ENCODE measurements at places on chromosomes 6 and 20. TPM values are rescaled to one million over a fixed set of nuclear protein-coding genes. Genes with fewer than 3 reads are reported as not detected.
A peak's percentile ranks its signal among the peaks of the same experiment; 100 is the strongest.

DNA sequence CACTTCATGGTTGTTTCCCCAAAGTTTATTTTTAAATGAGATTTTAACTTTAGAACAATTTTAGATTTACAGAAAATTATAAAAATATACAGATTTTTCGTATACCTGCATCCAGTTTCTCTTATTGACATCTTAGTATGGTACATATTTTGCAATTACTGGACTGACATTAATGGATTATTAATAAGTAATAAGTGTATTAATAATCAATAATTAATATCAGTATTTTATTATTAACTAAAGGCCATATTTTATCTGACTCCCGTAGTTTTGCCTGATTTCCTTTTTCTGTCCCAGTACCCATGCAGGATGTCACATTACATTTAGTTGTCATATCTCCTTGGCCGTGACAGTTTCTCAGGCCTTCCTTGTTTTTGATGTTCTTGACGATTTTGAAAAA, 307.0 kb downstream of the C6orf118 start:
- H3K36me3 ChIP-seq = no peaks in the 10 kb centered on the region
- H3K27me3 ChIP-seq = no peaks in the 10 kb centered on the region
- no peaks in the 10 kb centered on the region for H3K4me1 ChIP-seq
- DNase-seq = no peak
- no peak overlapping the region for H3K4me3 ChIP-seq
- H3K27ac ChIP-seq = no peak overlapping the region

DNA sequence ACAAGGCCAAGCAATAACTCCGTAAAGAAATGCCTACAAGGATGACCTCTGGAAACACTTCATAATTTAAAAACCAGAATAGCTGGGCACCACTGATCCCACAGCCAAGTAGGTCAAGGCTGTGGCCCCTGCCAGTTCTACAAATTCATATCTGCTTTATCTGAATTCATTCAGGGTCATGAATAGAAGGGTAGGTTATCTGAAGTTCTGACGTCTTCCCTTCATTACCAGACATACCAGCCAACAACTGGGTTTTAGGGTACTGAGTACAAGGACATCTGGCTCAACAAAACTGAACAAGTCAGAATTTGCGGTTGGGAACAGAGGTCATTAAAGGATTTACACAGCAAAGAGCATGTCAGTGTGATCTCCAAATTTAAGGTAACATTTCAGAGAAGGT, 26.0 kb downstream of the MAP3K5 start:
- peaks cover 72% of the 10 kb centered on the region for H3K4me1 ChIP-seq
- no peak for DNase-seq
- no peaks in the 10 kb centered on the region for H3K27me3 ChIP-seq

- no peaks in the 10 kb centered on the region for H3K4me1 ChIP-seq
- no peak overlapping the region for H3K4me3 ChIP-seq
- H3K36me3 ChIP-seq = no peaks in the 10 kb centered on the region
These were observed 158.3 kb downstream of the HDGFL1 start for GRCh38 chr6:22727710-22728109.

DNA sequence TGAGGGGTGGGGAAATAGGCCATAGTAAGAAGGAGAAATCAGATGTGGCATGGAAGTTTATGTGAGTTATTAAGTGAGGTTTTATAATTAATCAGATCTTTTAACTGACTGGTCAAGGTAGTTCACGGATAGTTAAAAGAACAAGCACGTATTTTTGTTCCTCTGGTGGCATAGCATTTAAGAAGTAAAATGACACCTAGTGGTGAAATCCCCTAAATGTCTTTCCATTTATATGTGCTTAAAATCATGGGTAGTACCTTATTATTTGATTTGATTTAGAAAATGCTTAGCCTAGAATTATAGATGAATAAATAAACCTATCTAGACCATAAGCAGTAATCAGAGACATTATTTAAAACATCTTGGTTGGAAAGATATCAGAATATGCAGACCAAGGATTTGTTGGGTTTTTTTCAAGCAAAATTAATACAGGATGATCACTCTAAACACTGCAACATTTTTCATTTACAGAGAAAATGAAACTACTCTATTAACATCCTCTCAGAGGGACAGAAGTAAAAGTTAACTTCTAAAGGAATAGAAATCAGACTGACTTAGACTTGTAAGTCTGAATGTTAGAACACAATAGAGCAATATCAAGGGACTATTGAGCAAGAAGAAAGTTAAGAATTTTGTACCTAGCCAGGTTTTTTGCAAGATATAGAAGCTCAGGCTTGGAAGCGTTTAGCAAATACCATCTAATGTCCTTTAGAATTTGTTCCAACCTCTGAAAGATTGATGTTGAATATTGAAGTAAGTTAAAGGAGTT, 81.1 kb downstream of the STXBP5 start:
- peak; percentile 38 for DNase-seq
- no peak overlapping the region for H3K27ac ChIP-seq
- no peaks in the 10 kb centered on the region for H3K4me1 ChIP-seq
- peaks cover 6% of the 10 kb centered on the region for H3K36me3 ChIP-seq

DNA sequence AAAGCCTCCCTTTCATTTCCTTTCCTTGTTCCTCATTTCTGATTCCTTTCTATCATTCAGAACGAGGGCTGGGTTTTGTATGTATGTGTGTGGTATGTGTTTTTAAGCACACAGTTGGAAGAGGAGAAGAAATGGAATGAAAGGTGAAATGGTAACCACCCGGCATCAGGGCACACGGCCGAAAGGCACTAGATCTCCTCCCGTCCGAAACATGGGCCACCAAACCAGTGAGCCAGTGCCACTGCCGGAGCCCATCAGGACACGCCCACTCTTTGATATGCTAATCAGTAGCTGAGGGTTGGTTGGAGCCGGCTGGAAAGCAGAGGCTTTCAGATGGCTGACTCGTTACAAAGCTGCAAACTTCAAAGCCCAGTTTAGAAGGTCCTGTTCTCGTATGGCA, 228.6 kb upstream of the JARID2 start:
- no peak overlapping the region for H3K27ac ChIP-seq
- H3K27me3 ChIP-seq = no peaks in the 10 kb centered on the region
- peaks cover 6% of the 10 kb centered on the region for H3K4me1 ChIP-seq
- peak; percentile 26 for DNase-seq
- no peaks in the 10 kb centered on the region for H3K36me3 ChIP-seq
- H3K4me3 ChIP-seq = peak overlapping the region; percentile 15

DNA sequence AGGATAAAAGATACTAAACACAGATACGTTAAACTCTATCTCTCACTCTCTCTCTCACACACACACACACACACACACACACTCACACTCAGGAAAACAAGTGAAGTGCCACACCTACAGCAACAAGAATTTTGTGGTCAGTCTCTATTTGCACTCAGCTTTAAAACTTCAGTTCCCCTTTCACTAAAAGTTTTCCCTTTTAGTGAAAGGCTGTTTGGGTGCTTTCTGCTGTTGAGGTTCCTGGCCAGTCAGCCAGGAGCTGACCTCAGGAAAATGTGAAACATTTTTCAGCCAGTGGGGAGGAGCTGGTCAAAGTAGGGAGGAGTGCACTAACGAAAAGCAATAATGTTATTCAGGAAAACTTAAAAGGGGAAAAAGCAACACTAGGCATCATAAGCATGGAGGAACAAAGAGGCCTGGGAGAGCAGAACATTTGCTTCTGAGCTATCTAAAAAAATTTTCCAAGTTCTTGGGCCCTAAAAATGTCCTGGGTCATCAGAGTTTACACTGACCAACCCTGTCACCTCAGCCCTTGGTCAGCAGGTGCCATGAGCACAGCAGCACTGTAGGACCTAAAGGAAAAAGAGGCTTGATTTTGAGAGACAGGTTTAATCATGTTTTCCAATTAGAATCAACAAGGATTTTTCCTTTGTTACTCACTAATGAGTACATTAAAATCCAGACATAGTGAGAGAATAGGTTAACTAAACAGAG, 30.7 kb upstream of the NT5E start:
- no peaks in the 10 kb centered on the region for H3K36me3 ChIP-seq
- peak overlapping the region; percentile 60 for H3K27ac ChIP-seq
- DNase-seq = peak; percentile 23
- H3K4me1 ChIP-seq = peaks cover 23% of the 10 kb centered on the region
- no peaks in the 10 kb centered on the region for H3K27me3 ChIP-seq
- H3K4me3 ChIP-seq = no peak overlapping the region

DNA sequence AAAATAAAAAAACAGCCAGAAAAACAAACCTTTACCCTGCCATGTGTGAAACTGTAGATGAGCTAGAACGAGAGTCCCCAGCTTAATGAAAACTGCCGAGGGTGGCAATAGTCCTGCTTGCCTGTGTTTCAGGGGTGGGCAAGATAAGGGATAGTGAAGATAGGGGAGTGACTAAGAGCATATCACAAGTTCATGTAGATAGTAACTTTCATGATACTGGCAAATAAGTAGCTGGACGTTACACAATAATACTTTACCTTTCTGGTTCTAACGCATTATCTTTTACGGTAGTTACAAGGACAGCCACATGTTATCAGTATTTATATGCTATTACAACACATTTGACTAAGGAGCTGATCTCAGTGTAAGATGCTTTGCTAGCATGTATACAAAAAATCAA, 9.3 kb upstream of the FBXO9 start:
- peaks cover 3% of the 10 kb centered on the region for H3K36me3 ChIP-seq
- no peak overlapping the region for H3K4me3 ChIP-seq

DNA sequence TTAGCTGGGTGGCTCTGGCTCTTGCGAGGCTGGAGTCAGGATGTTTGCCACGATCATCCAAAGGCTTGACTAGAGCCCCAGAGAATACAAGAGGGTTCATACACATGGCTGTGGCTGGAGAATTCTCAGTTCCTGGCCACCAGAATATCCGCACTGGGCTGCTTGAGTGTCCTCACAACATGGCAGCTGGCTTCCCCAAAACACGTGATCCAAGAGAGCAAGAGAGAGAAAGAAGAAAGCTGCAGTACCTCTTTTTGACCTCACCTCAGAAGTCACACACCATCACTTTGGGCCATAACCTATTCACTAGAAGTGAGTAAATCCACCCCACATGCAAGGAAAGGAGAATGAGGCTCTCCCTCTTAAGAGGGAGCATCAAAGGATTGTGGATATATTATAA, 21.5 kb upstream of the BPIFB1 start:
- H3K27me3 ChIP-seq = peaks cover 6% of the 10 kb centered on the region
- H3K4me3 ChIP-seq = no peak overlapping the region
- no peaks in the 10 kb centered on the region for H3K36me3 ChIP-seq

DNA sequence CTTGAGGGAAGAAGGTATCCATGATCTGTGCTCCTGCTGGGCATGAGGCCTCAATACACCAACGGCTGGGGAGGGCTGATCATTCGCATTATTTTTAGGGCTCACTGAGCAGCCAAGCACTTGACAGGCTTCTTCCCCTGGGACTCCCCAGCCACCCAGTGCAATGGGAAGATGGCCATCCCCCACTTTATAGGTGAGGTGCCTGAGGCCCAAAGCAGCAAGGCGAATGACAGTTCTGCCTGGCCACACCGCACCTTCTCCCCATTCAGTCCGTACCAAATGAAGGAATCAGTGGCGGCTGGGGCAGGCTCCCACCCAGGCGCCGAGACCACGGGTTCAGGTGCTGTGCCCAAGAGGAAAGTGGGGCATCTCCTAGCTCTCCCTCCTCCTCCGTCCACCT, 4.4 kb upstream of the FAM209A start:
- H3K4me1 ChIP-seq = no peaks in the 10 kb centered on the region
- H3K36me3 ChIP-seq = peaks cover 14% of the 10 kb centered on the region
- no peak overlapping the region for H3K27ac ChIP-seq
- no peak overlapping the region for H3K4me3 ChIP-seq
- no peak for DNase-seq

DNA sequence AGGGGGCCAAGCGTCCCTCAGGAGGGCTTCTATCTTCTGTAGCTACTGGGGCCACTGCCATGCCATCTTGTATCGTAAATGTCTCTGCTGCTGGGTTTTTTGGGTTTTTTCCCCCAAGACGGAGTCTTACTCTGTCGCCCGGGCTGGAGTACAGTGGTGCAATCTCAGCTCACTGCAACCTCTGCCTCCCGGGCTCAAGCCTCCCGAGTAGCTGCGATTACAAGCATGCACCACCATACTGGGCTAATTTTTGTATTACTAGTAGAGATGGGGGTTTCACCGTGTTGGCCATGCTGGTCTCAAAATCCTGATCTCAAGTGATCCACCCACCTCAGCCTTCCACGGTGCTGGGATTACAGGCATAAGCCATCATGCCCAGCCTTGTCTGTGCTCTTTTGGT, 111.3 kb upstream of the LOC128125822 start:
- no peaks in the 10 kb centered on the region for H3K4me1 ChIP-seq
- no peak overlapping the region for H3K4me3 ChIP-seq
- no peaks in the 10 kb centered on the region for H3K27me3 ChIP-seq
- no peak for DNase-seq

GRCh38 chr20:53306192-53306805, 287.3 kb downstream of the ZNF217 start:
- H3K27me3 ChIP-seq = no peaks in the 10 kb centered on the region
- no peaks in the 10 kb centered on the region for H3K4me1 ChIP-seq
- H3K36me3 ChIP-seq = no peaks in the 10 kb centered on the region
- no peak for DNase-seq
- H3K4me3 ChIP-seq = no peak overlapping the region

- H3K27ac ChIP-seq = no peak overlapping the region
- no peak for DNase-seq
- H3K4me3 ChIP-seq = no peak overlapping the region
- no peaks in the 10 kb centered on the region for H3K36me3 ChIP-seq
- no peaks in the 10 kb centered on the region for H3K27me3 ChIP-seq
These were observed 4.4 kb upstream of the C20orf144 start for GRCh38 chr20:33657704-33658095.

- no peak for DNase-seq
- H3K4me3 ChIP-seq = no peak overlapping the region
- peaks cover 9% of the 10 kb centered on the region for H3K4me1 ChIP-seq
- H3K36me3 ChIP-seq = peaks cover 3% of the 10 kb centered on the region
- no peaks in the 10 kb centered on the region for H3K27me3 ChIP-seq
These were observed 176.2 kb downstream of the KIF16B start for GRCh38 chr20:16397086-16397485.

- H3K36me3 ChIP-seq = no peaks in the 10 kb centered on the region
- DNase-seq = peak; percentile 64
- peaks cover 13% of the 10 kb centered on the region for H3K4me1 ChIP-seq
- H3K27ac ChIP-seq = peak overlapping the region; percentile 31
These were observed 89.8 kb upstream of the UST start for GRCh38 chr6:148657048-148657447.

Gene PABPC1L
- total RNA-seq = 105 TPM

Gene RPL7L1
- total RNA-seq = 95.9 TPM

Gene VIP
- not detected for total RNA-seq

Gene WFDC2
- 1.0 TPM for total RNA-seq

Gene FOXP4
- total RNA-seq = 38.7 TPM

Gene TTLL9
- total RNA-seq = 1.2 TPM

Gene LRRC73
- total RNA-seq = 0.99 TPM

Gene DEF6
- total RNA-seq = 116 TPM

Gene TFAP2B
- not detected for total RNA-seq
